ENCODE measurements at places on chromosomes 6 and 20.

GRCh38 chr6:106223300-106223930 is 102.1 kb downstream of the ATG5 start:
- peak; percentile 25 for DNase-seq

DNA sequence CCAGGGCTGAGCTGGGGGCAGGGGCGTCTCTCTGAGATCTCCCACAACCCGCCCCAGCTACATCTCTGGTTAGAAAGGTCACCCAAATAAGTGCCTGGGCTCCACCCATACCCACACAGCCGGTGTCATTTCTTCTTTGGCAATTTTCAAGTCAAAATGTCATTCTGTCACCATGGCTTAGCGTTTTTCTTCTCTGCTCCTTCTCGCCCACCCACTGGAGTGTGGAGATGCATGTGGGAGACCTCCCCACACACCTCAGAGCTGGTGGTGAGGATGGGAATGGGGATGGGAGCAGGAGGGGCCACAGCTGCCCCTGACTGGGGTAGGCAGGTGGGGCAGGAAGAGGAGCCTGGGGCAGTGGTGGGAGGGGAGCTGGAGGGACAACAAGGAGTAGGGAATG is 63.1 kb downstream of the CPNE5 start:
- no peak for DNase-seq

- peak; percentile 20 for DNase-seq
These were observed at the start of gene UBE3D for GRCh38 chr6:83065511-83066192. Gene UBE3D (minus strand): TSS chr6:83065841. CDS start chr6:83065718, 123 bp downstream.

DNA sequence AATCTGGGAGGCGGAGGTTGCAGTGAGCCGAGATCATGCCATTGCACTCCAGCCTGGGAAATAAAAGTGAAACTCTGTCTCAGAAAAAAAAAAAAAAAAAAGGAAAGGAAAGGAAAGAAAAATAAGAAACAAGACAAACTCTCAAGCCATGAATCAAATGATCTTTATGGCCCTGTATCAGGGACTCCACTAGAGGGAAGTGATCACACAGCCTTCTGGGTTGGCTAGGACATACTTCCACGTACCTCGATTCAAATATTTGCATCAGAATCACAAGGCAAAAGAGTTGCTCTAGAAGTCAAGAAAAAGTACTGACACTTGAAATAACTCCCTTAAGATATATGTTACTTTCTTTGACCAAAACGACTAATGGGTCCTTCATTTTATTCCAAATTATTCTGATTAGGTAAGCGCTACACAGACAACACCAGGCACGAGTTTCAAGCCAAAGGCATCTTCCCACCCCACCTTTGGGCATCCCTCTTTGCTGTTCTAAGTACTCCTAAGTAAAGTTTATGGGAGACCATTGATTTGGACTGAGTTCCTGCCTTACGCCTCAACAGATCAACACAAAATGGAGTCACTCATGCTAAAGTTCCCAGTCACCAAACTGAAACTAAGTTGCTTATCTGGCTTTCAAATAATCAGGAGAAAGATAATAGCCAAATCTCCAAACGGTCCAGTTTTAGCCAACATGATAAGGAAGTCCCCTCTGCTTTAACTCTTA is 77.5 kb upstream of the NT5E start:
- DNase-seq = no peak

GRCh38 chr6:404685-405423 is 13.3 kb downstream of the IRF4 start:
- no peak for DNase-seq

GRCh38 chr20:53253668-53254067 is 281.5 kb downstream of the TSHZ2 start:
- DNase-seq = no peak

GRCh38 chr6:15993716-15994228 is 135.1 kb upstream of the MYLIP start:
- DNase-seq = no peak

GRCh38 chr6:108133594-108134179 is 32.1 kb upstream of the NR2E1 start:
- DNase-seq = no peak

DNA sequence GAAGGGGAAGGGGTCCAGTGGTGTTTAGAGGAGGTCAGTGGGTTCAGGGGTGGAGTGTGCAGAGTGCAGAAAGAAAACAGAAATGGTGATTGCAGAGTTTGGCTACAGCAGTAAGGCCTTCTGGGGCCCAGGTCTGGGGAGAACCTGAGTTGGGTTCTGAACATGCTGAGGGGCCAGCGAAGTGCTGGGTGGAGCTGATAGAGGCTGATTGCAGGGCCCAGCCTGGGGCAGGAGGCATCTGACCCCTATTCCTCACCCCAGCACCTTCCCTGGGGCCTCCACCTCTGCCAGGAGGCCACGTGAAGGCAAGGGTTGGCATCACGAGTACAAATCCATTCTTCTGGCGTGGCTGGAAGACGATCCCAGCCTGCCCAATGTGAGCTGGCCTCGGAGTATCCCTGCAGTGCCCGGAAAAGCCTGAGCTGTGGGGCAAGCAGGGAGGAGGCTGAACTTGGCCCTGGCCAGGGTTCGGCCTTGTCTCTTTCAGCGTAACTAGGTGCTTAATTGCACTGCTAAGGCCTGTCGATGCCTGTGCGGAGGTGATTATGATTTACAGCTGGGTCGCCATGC is 35.3 kb downstream of the VSTM2L start:
- DNase-seq = no peak

GRCh38 chr20:57595041-57596030 is 24.9 kb downstream of the ZBP1 start:
- no peak for DNase-seq

DNA sequence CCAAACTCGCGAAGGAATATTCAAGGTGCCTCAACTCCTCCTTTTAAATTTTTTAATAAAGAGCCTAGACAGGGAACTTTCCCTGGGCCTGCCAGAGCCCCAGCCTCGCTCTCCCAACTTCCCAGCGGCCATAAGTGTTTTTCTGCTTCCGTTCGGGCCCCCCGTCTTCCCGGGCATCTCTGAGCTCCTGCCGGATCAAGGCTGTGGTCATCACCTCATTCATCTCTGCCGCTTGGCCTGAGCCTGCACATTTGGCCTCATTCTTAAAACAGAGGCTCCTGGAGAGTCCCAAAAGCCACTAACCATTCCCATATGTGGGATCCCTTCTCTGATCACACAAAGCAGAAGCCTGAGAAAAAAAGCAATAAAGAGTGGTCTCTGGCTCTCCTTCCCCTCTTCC is 969.1 kb upstream of the DEFB115 start:
- no peak for DNase-seq

- no peak for DNase-seq
These were observed 22.7 kb upstream of the SCRT2 start for GRCh38 chr20:698276-698675.

- no peak for DNase-seq
These were observed 87.2 kb upstream of the ADTRP start for GRCh38 chr6:11865680-11866300.

- no peak for DNase-seq
These were observed 87.3 kb downstream of the TOX2 start for GRCh38 chr20:44001667-44002596.

GRCh38 chr6:14635934-14636591 is 518.5 kb downstream of the CD83 start:
- no peak for DNase-seq

DNA sequence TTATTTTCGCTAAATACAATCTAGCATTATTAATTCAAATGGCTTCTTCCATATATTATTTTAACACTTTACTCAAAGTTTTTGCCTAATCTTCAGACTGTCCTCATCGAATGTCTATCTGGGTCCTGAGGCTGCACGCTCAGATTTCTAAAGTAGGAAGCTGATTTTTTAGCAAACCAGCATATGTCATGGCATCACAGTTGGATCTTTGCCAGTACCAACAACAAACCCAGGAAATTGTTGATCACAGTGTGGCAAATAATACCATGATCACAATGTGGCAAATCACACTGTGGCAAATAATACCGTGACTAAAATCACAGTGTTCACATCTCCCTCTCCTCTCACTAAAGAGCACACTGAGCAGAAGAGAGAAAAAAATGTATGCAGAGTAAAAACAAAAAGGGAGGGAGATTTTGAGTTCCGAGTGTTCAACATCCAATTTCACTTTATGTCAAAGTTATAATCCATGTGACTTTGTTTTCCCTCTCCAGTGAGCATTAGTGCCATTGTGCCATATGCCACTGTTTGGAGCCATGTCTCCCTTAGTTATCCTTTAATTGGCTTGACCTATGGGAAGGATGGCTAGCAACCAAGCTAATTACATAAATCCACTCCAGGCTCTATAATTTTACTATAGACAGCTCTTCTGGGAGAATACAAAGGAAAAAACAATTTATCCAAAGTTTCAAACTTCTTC is 1059.6 kb downstream of the HACE1 start:
- no peak for DNase-seq

DNA sequence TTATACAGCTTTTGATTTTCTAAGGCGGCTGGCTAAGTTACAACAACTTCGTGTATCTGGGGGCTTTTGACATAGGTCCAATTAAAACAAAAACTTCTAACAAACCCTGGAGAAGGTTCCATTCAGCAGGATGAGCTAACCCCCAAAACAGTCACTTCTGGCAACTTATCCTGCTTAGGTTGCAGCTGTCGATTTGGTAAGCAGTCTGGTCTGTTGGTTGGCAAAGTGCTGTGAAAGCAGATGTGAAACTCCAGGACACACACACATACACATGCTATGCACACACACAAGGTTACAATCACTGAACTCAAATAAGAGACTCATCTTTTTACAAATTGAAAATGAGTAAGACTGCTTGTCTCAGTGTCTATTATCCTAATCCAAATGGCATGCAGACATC is 119.0 kb upstream of the STMND1 start:
- no peak for DNase-seq

GRCh38 chr20:64203037-64203777 is 39.0 kb downstream of the MYT1 start:
- DNase-seq = no peak

DNA sequence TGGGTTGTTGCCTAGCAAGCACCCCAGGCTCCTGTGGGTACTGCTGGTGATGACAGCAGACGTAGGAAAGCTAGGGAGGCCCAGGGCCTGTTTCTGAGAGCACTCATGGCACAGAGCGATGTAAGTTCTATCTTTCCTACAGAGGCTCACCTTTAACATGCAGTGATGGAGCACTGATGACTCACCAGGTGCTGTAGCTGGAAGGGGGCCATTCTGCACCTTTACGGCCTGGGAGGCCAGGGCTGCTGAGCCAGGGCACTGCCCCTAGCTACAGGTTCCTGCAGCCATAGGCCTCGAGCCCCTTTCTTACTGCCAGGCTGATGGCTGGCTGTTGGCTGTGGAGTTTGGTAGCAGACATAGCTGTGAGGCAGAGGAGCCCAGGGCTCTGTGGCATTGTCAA is 31.1 kb upstream of the GPR6 start:
- no peak for DNase-seq

DNA sequence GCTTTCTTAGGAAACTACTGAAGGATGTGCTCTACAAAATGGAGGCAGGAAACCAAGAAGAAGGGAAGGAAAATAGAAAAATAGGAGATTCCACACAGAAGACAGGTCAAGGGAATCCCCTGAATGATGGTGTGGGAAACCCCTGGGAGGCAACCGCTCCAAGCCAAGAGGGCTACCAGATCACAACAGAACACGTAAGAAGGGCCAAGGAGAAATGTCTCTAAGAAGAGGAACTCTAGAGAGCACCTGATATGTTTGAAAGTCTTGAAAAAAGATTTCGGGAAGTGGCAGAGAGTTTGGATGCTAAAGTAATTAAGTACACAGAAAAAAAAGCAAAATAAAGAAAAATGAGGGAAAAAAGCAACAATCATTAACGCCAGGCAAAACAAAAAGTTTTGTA is 7.1 kb downstream of the KIF13A start:
- no peak for DNase-seq

- DNase-seq = no peak
These were observed 208.7 kb upstream of the PREP start for GRCh38 chr6:105611606-105612005.

DNA sequence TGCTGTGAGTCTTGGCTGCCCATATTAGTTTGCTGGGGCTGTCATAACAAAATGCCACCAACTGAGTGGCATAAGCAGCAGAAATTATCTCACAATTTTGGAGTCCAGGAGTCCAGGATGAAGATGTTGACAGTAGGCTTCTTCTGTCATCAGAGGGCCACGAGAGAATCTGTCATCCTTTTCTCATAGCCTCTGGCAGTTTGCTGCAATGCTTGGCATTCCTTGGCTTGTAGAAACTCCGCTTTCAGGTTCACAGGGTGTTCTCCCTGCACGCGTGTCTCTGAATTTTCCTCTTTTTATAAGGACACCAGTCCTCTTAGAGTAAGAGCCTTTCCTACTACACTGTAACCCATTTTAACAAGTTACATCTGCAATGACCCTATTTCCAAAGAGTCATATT is 838.4 kb downstream of the TFAP2A start:
- DNase-seq = no peak

GRCh38 chr6:34414999-34415858 is 10.6 kb downstream of the RPS10 start:
- no peak for DNase-seq

DNA sequence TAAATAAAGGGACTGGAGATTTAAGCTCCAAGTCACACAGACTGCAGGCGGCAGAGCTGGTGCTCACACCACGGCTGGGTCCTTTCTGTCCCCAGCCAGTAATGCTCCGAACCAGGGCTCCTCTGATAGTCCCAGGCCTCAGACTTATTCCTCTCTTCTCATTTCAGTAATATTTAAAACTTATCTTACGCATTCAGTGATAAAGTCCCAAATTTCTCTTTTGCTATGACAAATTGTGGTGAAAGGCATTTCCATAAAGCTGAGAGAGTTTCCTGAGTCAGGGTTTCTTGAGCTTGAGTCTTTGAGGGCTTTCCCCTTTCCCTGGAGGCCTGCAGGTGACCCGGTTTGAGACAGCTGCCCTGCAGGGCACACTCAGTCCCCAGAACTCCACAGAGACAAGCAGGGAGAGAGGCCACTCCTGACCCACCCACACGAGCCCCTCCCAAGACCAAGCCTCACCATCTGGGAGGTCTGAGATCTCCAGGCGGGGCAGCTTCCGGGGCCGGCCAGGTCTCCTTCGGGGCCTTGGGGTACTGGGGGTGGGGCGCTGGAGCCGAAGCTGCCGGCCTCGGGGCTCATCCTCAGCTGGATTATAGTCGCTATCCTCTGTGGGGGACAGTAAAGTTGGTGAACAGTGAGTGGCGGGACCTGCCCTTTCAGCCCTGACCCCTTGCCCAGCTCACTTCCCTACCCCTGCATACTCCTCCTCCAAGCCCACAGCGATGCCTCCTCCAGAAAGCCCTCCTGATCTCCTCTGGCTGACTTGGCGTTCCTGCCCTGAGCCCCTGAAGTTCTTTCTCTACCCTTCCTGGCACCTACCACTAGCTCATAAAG is 6.6 kb downstream of the ZNF335 start:
- DNase-seq = no peak

DNA sequence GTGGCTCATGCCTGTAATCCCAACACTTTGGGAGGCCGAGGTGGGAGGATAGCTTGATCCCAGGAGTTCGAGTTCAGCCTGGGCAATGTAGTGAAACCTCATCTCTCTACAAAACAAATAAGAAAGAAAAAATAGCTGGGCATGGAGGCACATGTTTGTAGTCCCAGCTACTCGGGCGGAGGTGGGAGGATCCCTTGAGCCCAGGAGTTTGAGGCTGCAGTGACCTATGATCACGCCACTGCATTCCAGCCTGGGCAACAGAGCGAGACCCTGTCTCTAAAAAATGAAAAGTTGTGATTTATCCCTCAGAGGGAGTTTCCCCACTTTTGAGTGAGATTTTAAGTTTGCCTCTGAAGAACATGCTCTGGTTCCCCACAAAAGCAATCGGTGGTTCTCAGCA is 17.4 kb upstream of the BMP7 start:
- no peak for DNase-seq
